Thoracic aorta (tissue), 2 donors: ENCODE measurements at places on chromosomes 5 and 9.

DNA sequence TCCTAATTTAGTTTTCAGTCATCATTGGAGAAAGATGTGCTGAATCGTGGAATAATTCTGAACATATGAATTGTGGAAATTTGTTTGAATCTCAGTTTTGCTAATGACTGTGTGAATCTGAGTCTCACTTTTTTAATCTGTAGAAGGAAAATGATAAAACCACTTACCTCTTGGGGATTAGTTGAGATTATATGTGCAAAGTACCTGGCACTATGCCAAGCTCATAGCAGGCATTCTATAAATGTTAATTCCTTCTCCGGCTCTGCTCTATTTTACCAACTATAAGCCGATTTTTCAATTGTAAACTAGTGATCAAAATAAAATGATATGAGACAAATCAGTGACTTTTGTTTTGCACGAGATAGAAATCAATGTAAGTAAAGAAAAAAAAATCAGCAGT, 290.8 kb downstream of the TRPM3 start:
- DNase-seq = no peak

DNA sequence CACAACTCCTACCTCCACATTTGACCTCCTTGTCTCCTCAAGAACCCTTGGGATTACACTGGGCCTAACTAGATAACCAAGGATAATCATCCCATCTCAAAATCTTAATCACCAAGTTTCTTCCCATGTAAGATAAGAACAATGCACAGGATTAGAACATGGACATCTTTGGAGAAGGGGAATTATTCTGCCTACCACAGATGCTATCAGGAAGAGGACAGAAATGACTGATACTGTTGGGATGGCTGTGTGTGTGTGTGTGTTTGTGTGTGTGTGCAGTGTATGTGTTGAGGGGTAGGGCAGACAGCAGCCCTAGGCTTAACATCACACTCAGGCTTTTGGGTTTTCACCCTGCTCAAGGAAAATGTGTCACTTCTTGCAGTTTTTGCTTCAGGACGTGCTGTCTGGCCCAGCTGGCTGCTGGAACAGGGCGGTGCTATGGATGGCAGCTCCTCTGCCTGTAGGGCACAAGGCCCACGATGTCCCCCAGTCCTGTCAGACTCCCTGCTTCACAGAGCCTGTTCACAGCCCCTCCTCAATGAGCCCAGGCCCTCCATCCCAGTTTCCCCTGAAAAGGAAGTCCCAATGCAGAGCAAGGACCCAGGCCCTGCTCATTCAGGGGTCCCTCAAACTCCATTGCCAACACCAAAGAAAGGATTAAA, 7.7 kb downstream of the CA9 start:
- no peak for DNase-seq

- no peak for DNase-seq
Observed at GRCh38 chr9:134384811-134385479, 58.7 kb downstream of the RXRA start.

- no peak for DNase-seq
Observed at GRCh38 chr5:86971034-86971571, 296.6 kb upstream of the RASA1 start.

GRCh38 chr5:59246145-59246869, 647.2 kb downstream of the PDE4D start:
- no peak for DNase-seq

- no peak for DNase-seq
Observed at GRCh38 chr9:73204936-73205335, 53.3 kb downstream of the ANXA1 start.

DNA sequence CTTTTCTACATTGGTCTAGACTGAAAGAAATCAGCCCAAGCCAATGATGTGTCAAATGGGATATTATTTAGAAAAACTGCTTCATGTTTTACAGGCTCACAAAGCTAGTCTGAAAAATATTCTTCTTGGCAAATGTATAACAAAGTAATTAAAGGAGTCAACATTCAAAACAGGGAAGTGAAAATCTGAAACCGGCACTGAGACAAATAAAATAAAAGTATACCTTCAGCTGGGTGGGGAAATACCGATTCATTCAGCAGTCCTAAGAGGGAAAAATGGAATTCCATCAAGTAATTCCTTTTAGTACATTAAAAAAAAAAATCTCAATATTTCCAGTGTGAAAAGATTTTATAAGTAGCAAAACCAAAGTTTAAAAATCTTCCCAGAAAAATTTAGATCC, 259.6 kb upstream of the SLC24A2 start:
- no peak for DNase-seq

DNA sequence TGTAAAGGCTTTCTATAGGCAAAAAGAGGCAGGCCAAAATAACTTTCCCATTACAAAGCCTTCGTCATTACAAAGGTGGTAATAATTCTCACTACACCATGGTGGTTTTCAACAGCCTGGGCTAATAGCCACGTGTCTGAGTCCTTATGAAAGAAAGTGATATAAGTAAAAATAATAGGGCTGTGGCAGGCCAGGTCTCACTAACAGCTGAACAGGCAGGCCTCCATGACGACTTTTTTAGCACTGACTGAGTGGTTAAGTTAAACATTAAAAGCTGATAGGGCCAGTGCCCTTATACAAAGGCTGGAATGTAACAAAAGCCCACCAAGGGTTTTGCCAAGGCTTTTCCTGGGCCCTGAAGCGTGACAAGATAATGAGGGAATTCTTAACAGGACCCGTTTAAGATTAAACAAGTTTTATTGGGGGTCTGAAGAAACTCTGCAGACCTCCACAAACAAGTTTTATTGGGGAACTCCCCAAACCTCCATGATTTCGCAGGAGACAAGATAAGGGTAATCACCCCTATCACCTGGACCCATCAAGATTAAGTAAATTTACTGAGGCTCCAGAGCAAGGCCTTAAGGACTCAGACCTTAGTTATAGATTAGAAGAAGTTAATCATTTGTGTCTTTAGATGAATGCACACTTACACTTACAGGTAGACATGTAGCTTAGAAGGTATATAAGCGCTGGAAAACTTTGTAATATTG, 412.9 kb downstream of the CHSY3 start:
- no peak for DNase-seq

DNA sequence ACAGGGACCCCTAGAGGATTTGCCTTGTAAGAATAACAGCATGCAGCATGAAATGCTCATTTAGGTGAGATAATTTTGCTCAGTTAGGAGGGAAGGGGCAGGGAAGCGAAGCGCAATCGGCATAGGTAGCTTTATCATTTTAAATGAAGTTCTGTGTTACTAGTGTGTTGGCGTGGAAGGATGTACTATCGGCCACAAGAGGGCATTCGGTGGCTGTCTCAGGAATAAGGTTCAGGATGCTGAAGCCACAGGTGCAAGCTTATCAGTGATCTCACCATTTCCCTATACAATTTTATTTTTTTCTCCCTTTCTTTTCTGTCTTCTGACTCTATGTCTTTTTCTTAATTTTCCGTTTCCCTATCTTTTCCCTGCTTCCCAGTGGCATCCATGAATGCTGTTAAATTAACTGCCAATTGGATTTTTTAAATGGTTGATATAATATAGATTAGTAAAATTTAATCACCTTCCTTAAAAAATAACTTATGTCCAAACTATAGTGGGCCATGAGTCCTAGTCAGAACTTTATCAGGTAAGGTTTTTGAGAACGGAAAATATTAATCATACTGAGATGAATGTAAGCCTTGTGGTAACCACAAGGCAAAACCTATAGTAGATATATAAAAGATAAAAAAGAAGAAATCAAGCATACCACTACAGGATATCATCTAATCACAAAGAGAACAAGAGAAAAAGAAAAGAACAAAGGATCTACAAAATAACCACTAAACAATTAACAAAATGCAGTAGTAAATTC, 1.2 kb upstream of the INSL6 start:
- DNase-seq = no peak
